ENCODE measurements at places on chromosomes 3 and 15. TPM values are rescaled to one million over a fixed set of nuclear protein-coding genes. Genes with fewer than 3 reads are reported as not detected.

DNA sequence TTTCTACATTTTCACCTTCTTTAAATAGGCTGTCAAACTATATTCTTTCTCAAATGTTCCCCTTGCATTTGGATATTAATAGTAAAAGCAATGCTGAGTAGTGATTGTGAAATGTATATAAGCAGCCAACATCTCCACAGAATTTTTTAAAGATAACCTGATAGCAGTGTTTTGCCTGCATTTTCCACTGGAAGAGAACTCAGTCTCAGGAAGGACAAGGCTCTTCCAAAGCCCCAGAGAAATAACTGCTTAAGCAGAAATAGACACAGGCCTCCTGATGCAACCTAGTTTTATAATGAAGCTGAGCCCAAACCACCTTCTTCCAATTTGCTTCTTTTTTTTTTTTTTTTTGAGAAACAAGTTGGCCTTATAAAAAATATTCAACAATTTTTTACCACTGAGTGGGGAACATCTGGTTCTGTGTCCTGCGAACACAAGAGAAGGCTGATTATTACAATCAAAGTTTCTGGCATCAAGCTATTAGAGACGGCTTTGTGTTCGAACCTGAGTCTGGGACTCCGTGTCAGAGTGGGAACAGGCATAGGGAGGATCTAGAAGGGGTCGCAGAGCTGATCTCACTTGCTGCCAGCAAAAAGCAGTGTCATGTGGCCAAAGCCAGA, 332.5 kb upstream of the TBL1XR1 start:
- no peaks in the 10 kb centered on the region for H3K27me3 ChIP-seq
- H3K36me3 ChIP-seq, result no peaks in the 10 kb centered on the region

The TXNRD3 gene
- total RNA-seq, result 1.3 TPM

DNA sequence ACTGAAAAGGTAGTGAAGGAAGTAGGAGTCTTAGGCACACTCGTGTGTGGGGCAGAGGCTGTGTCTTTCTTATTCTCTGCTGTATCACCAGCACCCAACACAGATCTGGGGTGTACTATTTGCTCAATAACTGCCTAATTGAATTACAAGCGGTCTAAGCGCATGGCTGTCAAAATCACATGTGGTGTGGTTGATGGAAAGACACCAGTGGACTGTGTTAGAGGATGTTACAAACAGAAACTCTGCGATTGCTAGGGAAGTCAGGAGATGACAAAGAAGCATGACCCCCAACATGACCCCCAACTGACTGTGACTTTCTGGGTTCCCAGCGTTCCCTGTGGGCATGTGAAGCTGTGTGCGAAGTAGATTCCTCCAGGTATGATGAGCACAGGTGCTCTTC, 32.0 kb downstream of the ATG7 start:
- H3K27ac ChIP-seq, result no peak overlapping the region
- no peaks in the 10 kb centered on the region for H3K27me3 ChIP-seq
- H3K4me3 ChIP-seq, result no peak overlapping the region
- peaks cover 65% of the 10 kb centered on the region for H3K36me3 ChIP-seq

The TMC3 gene
- not detected for total RNA-seq

DNA sequence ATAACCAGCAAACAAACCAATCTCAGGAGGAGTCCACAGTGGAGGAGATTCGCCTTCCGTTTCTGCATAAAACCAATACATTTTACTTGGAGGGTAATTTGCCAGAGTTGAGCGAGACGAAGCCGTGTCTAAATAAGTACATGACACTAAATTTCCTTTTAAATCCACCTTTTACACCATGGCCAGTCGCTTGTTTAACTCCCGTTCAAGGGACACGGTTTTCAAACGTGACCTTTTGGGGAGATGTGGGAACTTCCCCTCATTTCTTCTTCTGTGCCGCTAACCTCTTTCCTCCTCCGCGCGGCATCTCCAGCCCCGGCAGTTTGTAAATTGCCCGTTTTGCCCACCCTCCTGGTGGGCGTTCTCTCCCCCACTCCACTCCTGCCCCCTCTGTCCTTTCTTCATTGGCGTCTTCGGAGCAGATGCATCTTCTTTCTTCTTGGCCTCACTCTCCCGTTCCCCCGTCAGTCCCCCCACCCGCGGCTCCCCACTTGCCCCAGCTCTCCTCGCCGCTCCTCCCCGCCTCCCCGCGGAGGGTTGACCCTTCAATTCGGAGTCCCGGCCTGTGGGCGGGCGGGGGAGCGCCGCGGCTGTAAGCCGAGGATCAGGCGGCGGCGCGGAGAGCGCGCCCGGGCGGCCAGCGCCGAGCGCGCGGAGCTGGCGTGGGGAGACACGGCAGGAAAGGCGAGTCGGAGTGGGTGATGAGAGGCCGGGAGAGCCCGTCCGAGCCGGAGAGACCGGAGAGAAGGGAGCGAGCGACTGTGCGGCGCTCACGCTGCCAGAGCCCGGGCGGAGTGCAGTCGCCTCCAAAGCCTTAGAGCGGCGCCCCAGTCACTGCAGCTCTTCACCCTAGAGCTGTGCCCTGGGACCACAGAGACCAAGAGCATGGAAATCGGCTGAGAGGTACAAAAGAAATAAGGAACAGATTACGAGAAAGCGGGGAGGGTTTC, at the start of gene NLGN1:
NLGN1 (plus strand) TSS at position 584 of the 950 bp plus-strand sequence.
- DNase-seq, result no peak
- H3K27ac ChIP-seq, result peak within 1 kb of the TSS; percentile 25
- peaks cover 68% of the 10 kb centered on the region for H3K27me3 ChIP-seq
- peaks cover 7% of the 10 kb centered on the region for H3K36me3 ChIP-seq
- peaks cover 23% of the 10 kb centered on the region for H3K4me1 ChIP-seq

DNA sequence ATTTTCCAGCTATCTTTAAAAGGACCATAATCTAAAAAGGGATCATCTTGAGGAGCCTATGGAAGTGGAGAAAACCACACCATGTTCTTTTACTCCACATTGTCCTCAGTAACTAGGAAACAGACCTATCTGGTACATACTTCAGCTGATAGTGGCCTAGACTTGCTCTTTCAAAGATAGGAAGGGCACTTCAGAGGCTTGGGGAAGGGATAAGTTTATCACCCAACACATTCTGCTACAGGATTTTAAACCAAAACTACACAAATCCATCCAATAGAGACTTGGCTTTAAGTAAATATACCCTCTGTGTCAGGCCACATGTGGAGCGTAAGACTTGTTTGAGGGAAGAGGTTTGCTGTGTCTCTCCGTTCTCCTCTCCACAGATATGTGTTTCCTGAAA, 35.4 kb downstream of the CP start:
- no peak for DNase-seq
- H3K27me3 ChIP-seq, result peaks cover 31% of the 10 kb centered on the region
- H3K4me1 ChIP-seq, result no peaks in the 10 kb centered on the region
- H3K4me3 ChIP-seq, result no peak overlapping the region

- peaks cover 9% of the 10 kb centered on the region for H3K27me3 ChIP-seq
- H3K36me3 ChIP-seq, result no peaks in the 10 kb centered on the region
- H3K4me1 ChIP-seq, result no peaks in the 10 kb centered on the region
- DNase-seq, result no peak
- H3K27ac ChIP-seq, result no peak overlapping the region
Measured at GRCh38 chr3:123193448-123194101, 8.2 kb upstream of the SEC22A start.

DNA sequence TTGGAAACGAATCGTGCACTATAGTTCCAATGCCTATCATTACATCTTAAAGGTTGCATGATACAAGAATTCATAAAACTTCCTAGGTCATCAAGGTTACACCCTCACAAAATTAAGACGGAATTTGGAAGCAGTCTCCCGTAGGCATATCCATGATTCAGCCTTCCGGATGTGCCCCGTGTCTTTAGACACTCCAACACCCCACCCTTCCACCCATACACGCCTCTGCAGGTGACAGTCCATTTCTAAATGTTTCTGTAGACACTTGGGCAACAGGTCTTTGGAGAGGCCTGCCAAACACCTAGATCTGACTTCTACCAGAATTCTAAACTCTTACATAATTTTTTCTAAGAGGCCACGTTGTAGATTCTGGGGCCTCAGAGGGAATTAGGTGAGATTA, 49.8 kb downstream of the LDHAL6B start:
- peaks cover 45% of the 10 kb centered on the region for H3K4me1 ChIP-seq
- H3K27me3 ChIP-seq, result no peaks in the 10 kb centered on the region
- H3K36me3 ChIP-seq, result peaks cover 24% of the 10 kb centered on the region
- no peak for DNase-seq
- peak overlapping the region; percentile 17 for H3K27ac ChIP-seq

The DNAH12 gene
- not detected for total RNA-seq

- peak overlapping the region; percentile 83 for H3K27ac ChIP-seq
- H3K4me1 ChIP-seq, result peaks cover 40% of the 10 kb centered on the region
- H3K27me3 ChIP-seq, result no peaks in the 10 kb centered on the region
- H3K4me3 ChIP-seq, result peak overlapping the region; percentile 70
- no peak for DNase-seq
Measured at GRCh38 chr3:170258105-170258487, 35.9 kb downstream of the PRKCI start.

The CFAP20DC gene
- total RNA-seq, result 0.98 TPM

- H3K4me1 ChIP-seq, result no peaks in the 10 kb centered on the region
- no peak for DNase-seq
- H3K27ac ChIP-seq, result no peak overlapping the region
Measured at GRCh38 chr3:36596419-36596818, 167.9 kb downstream of the DCLK3 start.

GRCh38 chr3:115040673-115041286, 106.3 kb downstream of the ZBTB20 start:
- H3K4me1 ChIP-seq, result no peaks in the 10 kb centered on the region
- H3K4me3 ChIP-seq, result no peak overlapping the region
- no peaks in the 10 kb centered on the region for H3K27me3 ChIP-seq
- no peak overlapping the region for H3K27ac ChIP-seq
- peak; percentile 74 for DNase-seq

GRCh38 chr3:69484507-69485393, 98.9 kb upstream of the FRMD4B start:
- no peak overlapping the region for H3K4me3 ChIP-seq
- H3K27ac ChIP-seq, result no peak overlapping the region
- no peaks in the 10 kb centered on the region for H3K4me1 ChIP-seq
- no peak for DNase-seq
- H3K36me3 ChIP-seq, result no peaks in the 10 kb centered on the region

GRCh38 chr3:15606434-15606891, 4.9 kb downstream of the BTD start:
- no peak overlapping the region for H3K4me3 ChIP-seq
- peaks cover 11% of the 10 kb centered on the region for H3K36me3 ChIP-seq
- no peak for DNase-seq

DNA sequence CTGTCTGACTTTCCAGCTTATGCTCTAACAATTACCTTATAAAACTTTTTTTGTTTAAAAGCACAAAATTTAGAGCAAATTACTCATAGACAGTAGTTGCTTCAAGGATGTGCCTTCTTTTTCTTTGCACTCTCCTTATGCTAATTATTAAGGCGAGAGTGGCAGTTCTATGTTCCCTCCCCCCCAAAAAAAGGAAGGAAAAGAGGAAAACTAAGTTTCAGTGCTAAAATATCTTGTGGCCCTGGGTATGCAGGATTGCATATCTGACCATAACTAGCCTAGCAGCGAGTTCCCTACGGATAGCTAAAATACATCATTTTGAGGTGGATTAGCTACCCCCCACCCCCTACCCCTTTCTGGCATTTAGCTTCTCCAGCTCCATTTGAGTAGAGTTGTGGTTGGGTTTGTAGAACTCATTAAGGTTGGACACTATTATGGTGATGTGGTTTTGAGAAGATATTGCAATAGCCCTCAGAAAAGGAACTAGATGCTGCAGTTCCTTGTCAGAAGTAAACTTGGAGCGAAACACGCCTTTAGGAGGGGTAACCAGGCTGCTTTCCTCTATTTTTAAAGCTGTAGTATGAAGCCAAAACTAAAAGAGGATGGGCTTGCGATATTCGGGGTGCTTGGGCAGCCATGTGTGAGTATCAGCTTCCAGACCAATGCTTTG, 174.6 kb downstream of the AKAP13 start:
- no peak for DNase-seq
- H3K27ac ChIP-seq, result no peak overlapping the region
- no peaks in the 10 kb centered on the region for H3K27me3 ChIP-seq
- H3K36me3 ChIP-seq, result peaks cover 17% of the 10 kb centered on the region
- H3K4me1 ChIP-seq, result peaks cover 41% of the 10 kb centered on the region
- H3K4me3 ChIP-seq, result no peak overlapping the region

GRCh38 chr3:18866899-18867298, 281.4 kb upstream of the KCNH8 start:
- H3K27ac ChIP-seq, result no peak overlapping the region
- H3K36me3 ChIP-seq, result no peaks in the 10 kb centered on the region
- no peak for DNase-seq
- peaks cover 24% of the 10 kb centered on the region for H3K4me1 ChIP-seq
- H3K4me3 ChIP-seq, result no peak overlapping the region

- no peaks in the 10 kb centered on the region for H3K4me1 ChIP-seq
- no peaks in the 10 kb centered on the region for H3K27me3 ChIP-seq
- H3K27ac ChIP-seq, result no peak overlapping the region
- H3K4me3 ChIP-seq, result no peak overlapping the region
- no peak for DNase-seq
Measured at GRCh38 chr3:45472795-45473194, 84.4 kb downstream of the LARS2 start.

The WWTR1 gene
- total RNA-seq, result 0.31 TPM

- DNase-seq, result no peak
- H3K27ac ChIP-seq, result peak overlapping the region; percentile 60
- H3K4me3 ChIP-seq, result no peak overlapping the region
- H3K36me3 ChIP-seq, result peaks cover 8% of the 10 kb centered on the region
- H3K27me3 ChIP-seq, result no peaks in the 10 kb centered on the region
Measured at GRCh38 chr3:31449318-31449717, 83.4 kb upstream of the STT3B start.

DNA sequence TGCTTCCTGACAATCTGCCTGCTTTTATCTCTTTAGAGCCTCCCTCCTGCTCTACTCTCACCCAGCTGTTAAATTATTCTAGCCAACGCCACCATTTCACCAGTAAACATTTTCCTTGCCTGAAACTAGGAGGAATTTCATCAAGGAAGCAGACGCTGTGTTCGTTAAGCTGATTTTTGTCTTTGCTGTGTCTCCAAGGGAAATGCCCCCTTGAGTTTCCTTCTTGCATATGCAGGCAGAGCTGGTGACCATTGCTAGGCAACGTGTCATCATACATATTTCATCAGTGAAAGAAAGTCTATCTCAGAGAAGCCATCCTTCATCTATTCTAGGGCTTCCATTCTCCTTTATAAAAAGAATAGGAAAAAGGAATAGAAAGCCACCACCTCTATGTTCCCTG, 87.0 kb upstream of the ST8SIA2 start:
- no peak overlapping the region for H3K27ac ChIP-seq
- DNase-seq, result no peak
- H3K4me3 ChIP-seq, result no peak overlapping the region
- peaks cover 12% of the 10 kb centered on the region for H3K27me3 ChIP-seq
- H3K4me1 ChIP-seq, result no peaks in the 10 kb centered on the region

DNA sequence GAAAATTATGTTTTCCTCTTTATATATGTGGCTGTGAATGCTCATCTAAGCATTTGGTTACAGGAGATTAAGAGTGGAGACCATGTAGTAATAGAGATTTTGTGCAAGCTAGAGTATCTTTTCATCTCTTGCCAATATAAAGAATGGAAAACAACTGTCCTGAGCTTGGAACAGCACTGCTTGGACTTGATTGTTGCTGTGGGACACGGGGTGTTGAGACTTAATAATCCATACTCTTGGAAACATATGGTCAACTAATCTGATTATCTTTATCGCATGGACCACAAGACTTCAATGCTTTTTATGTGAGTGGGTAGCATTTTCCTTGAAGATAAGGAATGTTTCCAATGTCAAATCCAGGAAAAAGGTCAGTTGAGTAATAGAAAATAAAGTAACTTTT, 806.3 kb downstream of the DIPK2A start:
- DNase-seq, result no peak
- no peak overlapping the region for H3K27ac ChIP-seq
- H3K36me3 ChIP-seq, result no peaks in the 10 kb centered on the region
- no peaks in the 10 kb centered on the region for H3K27me3 ChIP-seq
- no peak overlapping the region for H3K4me3 ChIP-seq

- no peak overlapping the region for H3K27ac ChIP-seq
- peaks cover 31% of the 10 kb centered on the region for H3K36me3 ChIP-seq
- H3K4me1 ChIP-seq, result no peaks in the 10 kb centered on the region
- H3K4me3 ChIP-seq, result no peak overlapping the region
Measured at GRCh38 chr3:57911593-57911992, 96.6 kb upstream of the FLNB start.
